ENCODE measurements at places on chromosomes 11 and 22. TPM values are rescaled to one million over a fixed set of nuclear protein-coding genes. Genes with fewer than 3 reads are reported as not detected.

Gene PLEKHB1
- total RNA-seq, result not detected

Gene RAPSN
- total RNA-seq, result not detected

Gene IL17REL
- total RNA-seq, result not detected

Gene THOC5
- 34.8 TPM for total RNA-seq

Gene ASCL3
- total RNA-seq, result not detected

Gene HMOX1
- 0.39 TPM for total RNA-seq

Gene CD3G
- total RNA-seq, result not detected

Gene ROBO3
- total RNA-seq, result 34.8 TPM

Gene RNF169
- 14.1 TPM for total RNA-seq

Gene RBMXL2
- total RNA-seq, result not detected

Gene SLC22A25
- total RNA-seq, result not detected

Gene APOL5
- not detected for total RNA-seq

Gene CLMP
- total RNA-seq, result 69.9 TPM

Gene OR51B2
- not detected for total RNA-seq

Gene CD248
- total RNA-seq, result 0.47 TPM

Gene POU2AF2
- not detected for total RNA-seq

Gene FTH1
- total RNA-seq, result 407 TPM

Gene OR5L2
- not detected for total RNA-seq

Gene GLB1L2
- total RNA-seq, result 1.2 TPM

Gene BARX2
- total RNA-seq, result 3.4 TPM

Gene OPCML
- not detected for total RNA-seq

Gene KBTBD4
- total RNA-seq, result 15.4 TPM

Gene GPHA2
- not detected for total RNA-seq

Gene SCUBE1
- not detected for total RNA-seq

Gene HTR3A
- not detected for total RNA-seq

Gene SDHAF2
- total RNA-seq, result 38.8 TPM

Gene MEI1
- total RNA-seq, result not detected

Gene CARNS1
- not detected for total RNA-seq

Gene EMID1
- not detected for total RNA-seq

Gene DCPS
- total RNA-seq, result 33.0 TPM

Gene ABTB2
- total RNA-seq, result 1.9 TPM

Gene NLRP14
- 0.04 TPM for total RNA-seq

Gene TEX54
- not detected for total RNA-seq

Gene NCAM1
- total RNA-seq, result not detected

Gene SYCE3
- total RNA-seq, result not detected

Gene SPI1
- not detected for total RNA-seq

Gene DDX25
- 0.62 TPM for total RNA-seq

Gene FXYD6
- total RNA-seq, result 0.08 TPM

All from hair follicular keratinocyte (primary cell).